ENCODE measurements at places on chromosomes 2 and 18.

DNA sequence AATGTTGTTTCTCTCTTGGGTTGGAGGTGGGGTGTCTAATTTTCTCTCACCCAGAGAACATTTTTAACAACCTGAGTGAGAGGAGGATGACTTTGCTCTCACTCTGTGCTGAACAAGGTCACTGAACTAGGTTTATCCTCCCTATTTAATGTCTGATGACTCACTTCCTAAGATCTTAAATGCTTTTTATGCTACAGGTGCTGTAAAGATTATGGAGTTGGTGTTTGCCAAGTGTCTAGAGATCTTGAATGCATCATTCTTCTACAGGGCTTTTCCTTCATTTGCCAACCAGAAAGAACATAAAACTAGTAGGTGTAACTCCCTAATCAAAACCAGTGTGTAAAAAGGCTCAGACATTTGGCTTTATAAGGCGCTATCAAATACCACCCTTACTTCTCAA, 350.5 kb upstream of the ETAA1 start:
- DNase-seq = no peak

- no peak for DNase-seq
Observed at GRCh38 chr2:75162897-75163296, 36.4 kb downstream of the TACR1 start.

DNA sequence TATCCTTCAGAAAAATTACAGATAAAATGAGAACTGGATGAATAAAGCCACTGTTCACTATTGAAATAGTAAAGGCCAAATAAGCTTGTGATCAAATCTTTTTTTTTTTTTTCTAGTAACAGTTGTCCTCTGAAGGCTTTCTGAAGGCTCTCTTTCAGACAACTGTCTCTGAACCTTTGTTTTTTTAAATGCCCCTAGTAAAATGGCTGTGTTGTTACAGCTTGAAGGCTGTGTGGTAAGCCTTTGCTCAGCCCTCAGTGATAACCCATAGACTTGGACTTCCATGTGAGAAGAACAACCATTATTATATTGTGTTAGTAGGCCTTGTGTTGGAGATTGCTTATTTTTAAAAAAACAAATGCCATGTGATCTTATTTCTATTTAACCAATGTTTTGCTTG, 17.6 kb downstream of the FMNL2 start:
- no peak for DNase-seq

- no peak for DNase-seq
Observed at GRCh38 chr2:60567096-60567495, 13.6 kb upstream of the BCL11A start.

GRCh38 chr2:119249855-119250717, 26.5 kb downstream of the STEAP3 start:
- DNase-seq = no peak

Data from stimulated activated CD4-positive, alpha-beta T cell treated with anti-CD3 and anti-CD28 coated beads, Interleukin-12 subunit alpha, Interleukin-12 subunit beta, amount 100 ng/mL, for 24 hours (primary cell).